ENCODE measurements at places on chromosomes 3 and 15. TPM values are rescaled to one million over a fixed set of nuclear protein-coding genes. Genes with fewer than 3 reads are reported as not detected.

Gene TM4SF18
- not detected for polyA plus RNA-seq

Gene CIB2
- 2.9 TPM for polyA plus RNA-seq

Gene C15orf61
- polyA plus RNA-seq, result 10.5 TPM

Gene LCTL
- 0.28 TPM for polyA plus RNA-seq

Gene RETNLB
- polyA plus RNA-seq, result not detected

Gene C15orf62
- 0.28 TPM for polyA plus RNA-seq

Gene THPO
- not detected for polyA plus RNA-seq

Gene MESP2
- polyA plus RNA-seq, result not detected

Gene SLC28A2
- polyA plus RNA-seq, result not detected

Gene GOLGA6B
- polyA plus RNA-seq, result not detected

Gene MCF2L2
- not detected for polyA plus RNA-seq

Gene TGM5
- polyA plus RNA-seq, result not detected

Gene MYO1E
- polyA plus RNA-seq, result 201 TPM

Gene EFCAB12
- polyA plus RNA-seq, result not detected

Gene TP63
- polyA plus RNA-seq, result not detected

Gene CEP70
- polyA plus RNA-seq, result 6.0 TPM
